ENCODE measurements at places on chromosomes 5 and 9.

DNA sequence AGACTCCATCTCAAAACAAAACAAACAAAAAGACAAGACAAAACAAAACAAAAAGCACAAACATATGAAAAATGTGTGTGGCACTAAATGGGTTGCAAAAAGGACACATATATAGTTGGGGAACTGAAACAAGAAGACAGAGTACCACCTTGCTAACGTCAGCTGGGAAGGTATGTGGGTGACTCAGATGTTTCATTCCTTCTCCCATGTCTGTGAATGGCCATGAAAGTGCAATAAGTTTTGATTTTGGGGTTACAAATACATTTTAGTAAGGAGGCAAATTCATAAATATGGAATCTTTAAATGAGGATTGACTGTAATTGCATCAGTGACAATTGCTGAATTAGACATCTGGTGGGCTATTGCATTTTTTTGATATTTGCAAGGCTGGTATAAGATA is 81.6 kb upstream of the KLF4 start:
- no peak for DNase-seq

GRCh38 chr5:40932766-40933165 is 23.5 kb downstream of the C7 start:
- DNase-seq, result no peak

GRCh38 chr9:93112864-93113389 is 16.9 kb downstream of the CARD19 start:
- DNase-seq, result no peak

GRCh38 chr9:121862371-121863332 is 211.2 kb downstream of the DAB2IP start:
- no peak for DNase-seq

DNA sequence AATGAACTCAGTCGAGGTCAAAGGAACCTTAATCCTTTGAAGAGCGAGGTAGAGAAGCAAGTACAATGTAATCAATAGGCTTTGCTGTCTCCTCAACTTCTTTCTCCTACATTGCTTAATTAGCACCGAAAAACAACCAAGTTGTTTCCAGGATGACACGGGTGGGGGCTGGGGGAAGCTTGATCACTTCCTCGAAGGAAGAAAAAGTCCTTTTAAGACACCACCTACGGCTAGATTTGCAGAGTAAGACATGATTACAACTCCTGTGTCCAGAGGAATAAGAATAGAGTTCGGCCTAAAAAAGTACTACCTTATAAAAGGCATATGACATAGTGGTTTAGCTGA is 811 bp upstream of the ARRDC3 start:
- no peak for DNase-seq

GRCh38 chr5:139710319-139711066 is 62.3 kb downstream of the CXXC5 start:
- peak; percentile 51 for DNase-seq

DNA sequence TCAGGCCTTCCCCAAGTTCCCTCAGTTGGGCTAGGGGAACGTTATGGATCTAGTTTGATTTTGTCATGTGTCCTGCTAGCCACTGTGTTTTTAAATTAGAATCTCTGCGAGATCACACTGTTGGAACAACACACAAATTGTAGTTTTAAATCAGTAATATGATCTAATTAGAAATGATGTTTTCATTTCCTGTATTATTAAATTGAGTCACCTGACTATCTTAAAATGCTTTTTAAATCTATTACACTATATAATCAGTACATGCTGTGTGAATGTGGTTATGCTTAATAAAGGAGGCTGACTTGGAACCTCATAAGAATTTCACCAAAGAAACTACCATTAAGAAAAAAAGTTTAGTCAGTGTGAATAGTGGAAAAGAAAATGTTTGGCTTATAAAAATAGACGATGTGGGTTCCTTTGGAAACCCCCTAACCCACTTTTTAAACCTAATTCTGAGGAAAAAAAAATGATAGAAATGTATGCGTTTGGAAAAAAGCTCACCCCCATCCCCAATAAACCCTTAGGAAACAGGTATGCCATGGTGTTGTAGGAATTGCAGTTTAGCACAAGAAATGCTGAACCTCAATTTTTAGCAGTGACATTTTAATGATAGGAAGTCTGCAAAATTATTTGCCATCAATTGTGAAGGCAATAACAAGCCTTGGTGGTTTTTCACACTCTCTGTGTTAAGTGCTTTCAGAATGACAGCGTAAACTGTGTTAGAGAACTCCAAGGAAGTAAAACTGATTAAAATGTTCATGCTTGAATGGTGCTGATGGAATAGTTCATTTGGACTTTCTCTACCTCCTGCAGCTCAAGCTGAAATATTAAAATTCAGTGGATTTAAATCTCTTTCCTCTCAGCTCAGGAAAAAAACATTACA is 59.0 kb downstream of the TLE4 start:
- no peak for DNase-seq

DNA sequence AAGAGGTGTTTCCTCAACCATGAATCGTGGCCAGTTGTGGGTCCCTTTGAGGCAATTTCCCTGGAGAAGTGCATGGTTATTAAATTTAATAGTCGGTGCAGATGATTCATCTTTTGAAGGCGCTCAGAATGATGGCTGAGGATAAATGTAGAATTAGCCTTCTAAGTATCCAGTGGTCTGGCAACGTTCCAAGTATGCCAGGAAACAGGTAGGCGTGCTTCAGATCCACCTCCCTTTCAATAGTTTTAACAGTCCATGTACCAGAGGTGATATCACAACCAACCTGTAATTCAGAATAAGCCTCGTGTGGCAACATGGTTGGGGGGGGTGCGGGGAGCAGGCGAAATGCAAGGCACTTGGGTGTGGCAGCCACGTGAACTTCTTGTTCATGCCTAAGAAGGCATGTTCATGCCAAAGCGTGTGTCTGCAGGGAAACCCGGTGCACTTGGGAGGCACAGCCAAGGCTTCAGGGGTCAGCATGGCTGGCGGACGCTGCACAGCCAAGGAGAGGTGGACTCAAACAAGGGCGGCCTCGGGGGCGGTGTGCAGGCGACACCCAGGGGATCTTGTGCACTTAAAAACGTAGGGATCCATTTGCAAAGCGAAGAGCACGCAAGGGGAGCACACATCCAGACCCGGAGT is 5.2 kb upstream of the NKD2 start:
- no peak for DNase-seq

- DNase-seq, result peak; percentile 78
Observed at GRCh38 chr9:22136461-22137096, 127.5 kb upstream of the CDKN2B start.

GRCh38 chr5:178143901-178144300 is 9.8 kb downstream of the NHP2 start:
- DNase-seq, result no peak

DNA sequence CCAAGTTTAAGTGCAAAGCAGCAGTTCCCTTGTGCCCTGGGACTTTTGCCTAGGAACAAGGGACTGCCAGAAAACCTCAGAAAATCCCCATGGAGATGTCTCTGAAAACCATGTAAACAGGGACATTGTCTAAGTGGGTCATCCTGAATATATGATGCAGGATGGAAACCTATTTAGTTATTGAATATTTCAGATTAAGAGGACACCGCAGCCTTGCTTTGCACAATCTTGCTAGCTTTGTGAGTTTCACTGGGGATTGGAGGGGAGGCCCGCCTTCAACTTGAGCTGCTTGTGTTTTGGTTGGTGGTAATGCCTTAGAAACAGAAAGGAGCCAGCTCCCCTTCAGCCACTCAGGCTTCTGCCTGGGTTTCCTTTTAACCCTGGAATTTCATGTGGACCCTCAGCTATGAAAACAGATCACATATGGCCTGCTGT is 112.8 kb downstream of the C9orf152 start:
- DNase-seq, result no peak

DNA sequence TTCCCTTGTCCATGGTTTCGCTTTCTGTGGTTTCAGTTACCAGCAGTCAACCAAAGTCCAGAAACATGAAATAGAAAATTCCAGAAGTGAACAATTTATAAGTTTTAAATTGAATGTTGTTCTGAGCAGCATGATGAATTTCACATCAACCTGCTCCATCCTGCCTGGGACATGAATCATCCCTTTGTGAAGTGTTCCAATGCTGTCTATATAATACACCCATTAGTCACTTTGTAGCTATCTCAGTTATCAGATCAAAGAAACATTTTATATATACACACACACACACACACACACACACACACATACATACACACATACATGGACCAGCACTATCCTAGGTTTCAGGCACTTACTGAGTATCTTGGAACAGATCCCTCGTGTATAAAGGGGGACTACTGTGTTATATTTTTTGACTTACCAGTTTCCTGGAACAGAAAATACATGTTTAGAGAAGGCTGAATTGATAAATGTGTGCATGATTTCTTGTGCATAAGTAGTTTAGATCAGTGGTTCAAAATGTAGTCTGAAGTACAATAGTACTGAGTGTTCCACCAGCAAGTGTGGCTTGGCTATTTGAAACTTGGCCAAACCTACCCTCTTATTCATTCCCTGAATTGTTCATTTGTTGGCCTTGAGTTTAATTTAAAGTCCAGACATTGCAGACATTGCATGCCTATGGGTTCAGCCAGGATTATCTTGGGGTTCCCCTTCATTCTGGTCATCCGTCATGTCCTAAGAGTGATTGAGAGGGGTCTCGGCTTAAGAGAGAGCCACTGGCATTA is 510.0 kb downstream of the GADD45G start:
- no peak for DNase-seq

DNA sequence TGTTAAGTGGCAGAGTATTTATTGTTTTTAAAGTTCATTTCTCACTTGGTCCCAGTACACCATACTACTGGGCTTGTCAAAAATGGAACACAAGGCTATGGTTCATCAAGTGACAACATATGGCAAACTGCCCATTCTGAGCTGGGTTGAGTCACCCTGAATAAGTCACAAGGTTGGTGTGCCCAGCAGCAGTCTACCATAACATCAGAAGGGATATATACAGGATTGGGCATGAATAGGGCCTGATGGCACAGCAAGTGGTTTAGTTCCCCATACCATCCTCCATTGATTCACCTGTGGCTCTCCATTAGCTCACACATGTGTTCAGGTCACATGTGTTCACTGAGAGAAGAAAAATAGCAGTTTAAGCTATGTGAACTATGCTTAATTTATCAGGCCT is 249.8 kb upstream of the PRDM9 start:
- peak; percentile 0 for DNase-seq

GRCh38 chr5:66323529-66323895 is 179.4 kb downstream of the SREK1 start:
- no peak for DNase-seq

GRCh38 chr9:113664181-113664875 is 200.8 kb downstream of the RGS3 start:
- DNase-seq, result no peak

DNA sequence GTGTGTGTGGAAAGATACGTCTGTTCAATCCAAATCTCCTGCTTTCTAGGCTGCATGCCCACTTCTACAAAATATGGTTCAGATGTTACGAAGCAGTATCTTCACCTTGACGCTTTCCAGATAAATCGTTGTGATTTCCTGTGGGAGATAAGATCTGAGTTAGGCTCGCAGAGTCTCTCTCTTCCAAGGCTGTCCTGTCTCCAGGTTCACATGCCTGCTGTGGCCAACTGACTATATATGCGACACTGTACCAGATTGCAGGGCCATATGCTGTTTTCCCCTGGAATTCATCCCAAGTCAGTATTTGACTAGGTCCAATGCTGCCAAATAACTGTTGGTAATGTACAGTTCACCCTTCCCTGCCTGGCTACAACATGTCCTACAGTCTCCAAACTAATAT is 47.9 kb downstream of the TMEM252 start:
- no peak for DNase-seq

GRCh38 chr5:147788023-147788422 is 5.5 kb upstream of the JAKMIP2 start:
- no peak for DNase-seq

- no peak for DNase-seq
Observed at GRCh38 chr9:70428781-70429180, 14.3 kb upstream of the KLF9 start.

- DNase-seq, result peak; percentile 17
Observed at GRCh38 chr9:94005272-94005901, 50.2 kb upstream of the BARX1 start.

GRCh38 chr5:139294374-139295165 is 1.0 kb downstream of the MATR3 start:
- DNase-seq, result peak; percentile 87

DNA sequence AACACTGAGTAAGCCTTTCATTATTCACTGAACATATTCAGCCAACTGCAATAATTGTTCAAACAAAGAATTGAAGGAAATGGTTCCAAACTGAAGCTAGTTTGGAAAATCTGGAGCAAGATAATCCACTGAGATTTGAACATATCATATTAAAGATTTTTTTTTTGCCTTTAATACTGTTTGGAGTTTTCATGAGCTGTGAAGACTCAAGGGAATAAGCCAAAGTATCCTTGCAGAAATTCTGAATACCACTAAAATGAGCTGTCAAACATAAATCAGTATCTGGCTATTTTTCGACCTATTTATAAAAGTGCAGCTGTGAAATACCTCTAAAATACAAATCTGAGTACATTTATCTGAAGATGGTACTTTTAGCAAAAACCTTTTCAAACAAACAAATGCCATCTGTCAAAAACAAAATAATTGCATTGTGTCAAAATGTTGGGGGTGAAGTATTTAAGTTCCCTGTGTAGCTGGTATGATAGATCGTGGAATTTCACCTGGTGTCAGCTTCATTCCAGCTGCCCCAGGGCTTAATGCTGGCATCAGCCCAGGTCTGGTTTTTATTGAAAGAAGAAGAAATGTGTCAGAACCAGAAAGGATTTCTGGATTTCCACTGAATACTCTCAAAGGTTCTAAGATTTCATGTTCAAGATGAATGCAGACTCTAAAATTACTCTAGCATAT is 149.0 kb upstream of the GRAMD2B start:
- peak; percentile 36 for DNase-seq

DNA sequence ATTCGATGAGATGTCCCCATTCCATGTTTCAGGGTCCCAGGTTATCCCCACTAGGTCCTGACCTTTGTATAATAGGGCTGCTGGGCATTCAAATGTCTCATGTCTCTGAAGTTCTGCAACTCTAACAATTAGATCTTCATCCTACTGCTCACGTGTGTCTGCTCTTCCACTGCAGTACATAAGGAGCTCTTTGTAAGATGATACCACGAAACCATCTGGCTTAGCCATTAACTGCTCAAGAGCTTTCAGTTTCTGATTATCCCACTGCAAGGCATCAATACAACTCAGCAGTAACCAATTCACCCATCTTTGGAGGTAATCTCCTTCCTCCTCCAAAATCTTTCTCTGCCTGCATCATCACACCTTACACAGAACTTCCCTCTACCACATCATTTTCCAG is 49.9 kb upstream of the PPP2CA start:
- no peak for DNase-seq

DNA sequence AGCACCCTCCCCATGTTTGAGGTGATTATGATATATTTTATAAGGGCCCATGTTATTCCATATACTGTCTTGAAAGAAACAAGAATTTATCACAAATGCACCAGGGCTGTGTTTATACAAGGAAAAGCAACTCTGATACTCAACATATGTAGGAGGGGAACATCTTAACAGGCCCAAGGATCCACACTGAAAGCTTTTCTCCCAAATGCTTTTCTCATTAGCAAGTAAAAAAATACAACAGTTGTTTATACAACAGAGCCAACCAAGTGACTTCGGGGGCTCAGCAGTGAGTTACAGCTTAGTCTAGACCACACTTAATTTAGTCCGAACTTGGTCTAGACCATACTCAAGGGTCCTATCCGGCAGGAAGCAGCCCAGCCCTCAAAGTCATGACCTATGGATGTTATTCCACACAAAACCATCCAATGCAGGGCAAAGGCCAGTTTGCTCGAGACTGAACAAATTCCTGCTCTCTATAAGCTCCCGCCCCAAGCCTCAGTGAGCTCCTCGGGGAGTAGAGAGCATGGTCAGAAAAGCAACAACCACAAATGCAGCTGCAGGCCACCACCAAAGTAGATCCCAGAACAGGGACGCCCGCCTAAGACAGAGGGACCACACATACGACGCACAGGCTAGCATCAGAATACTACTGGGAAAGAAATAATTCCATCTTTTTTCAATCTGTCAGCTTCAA is 6.8 kb downstream of the GZMK start:
- no peak for DNase-seq
